ENCODE measurements at places on chromosomes 1 and 21.

DNA sequence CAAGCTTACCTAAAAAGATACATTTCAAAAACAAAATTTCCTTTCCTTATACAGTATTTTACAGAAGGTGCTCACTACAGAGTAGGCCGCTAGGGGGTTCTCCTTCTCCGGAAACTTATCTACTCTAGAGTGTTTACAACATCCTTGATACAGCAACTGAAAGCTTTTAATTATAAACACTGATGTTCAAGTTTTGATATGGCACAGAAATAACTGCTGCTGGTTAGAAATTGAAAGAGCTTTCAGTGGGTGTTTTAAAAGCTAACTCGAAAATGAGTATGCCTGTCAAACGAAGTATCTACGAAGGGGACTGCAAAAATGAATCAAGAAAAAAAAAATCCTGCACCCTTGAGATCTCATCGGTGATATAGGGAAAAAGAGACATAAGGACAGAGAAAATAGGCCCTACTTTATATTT is 1.0 kb downstream of the YOD1 start:
- DNase-seq, result no peak

DNA sequence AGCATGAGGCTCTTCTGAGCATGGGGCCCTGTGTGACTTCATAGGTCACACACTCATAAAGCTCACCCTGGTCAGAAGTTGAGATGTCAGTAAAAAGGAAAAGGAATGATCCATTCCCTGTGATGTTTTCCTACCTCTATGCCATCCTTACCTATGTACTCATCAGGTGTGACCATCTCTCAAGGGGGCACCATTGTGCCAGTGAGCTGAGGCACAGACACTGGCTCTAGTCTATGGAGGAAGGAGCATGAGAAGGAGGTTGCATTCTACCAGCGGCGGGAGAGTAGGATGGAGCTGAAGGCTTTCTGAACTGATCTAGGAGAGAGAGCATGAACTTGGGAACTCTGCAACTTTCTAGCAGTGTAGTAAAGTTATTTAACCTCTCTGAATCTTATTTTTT is 65.8 kb upstream of the RGL1 start:
- DNase-seq, result no peak

DNA sequence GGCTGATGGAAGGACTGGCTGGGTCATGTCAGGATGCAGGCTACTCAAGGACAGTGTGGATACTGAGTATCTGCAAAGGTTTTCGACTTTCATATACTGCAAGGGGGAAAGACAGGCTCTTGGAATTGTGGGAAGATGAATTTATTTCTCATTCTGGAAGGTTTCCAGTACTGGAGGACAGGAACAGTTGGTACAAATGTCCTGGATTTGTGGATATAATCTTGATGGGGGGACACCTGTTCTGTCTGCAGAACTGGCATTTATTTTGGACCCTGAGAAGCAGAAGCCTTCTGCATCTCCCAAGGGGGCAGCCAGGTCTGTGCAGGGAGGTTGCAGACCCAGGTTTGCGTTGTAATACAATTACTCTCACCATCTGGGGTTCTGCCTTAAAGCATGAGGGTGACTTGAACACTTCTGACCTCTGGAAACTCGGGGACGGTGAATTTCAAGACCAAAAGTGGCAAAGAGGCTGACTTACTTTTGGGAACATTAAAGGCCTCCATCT is 65.8 kb downstream of the NOS1AP start:
- no peak for DNase-seq

GRCh38 chr1:3481836-3482375 is 27.4 kb downstream of the ARHGEF16 start:
- no peak for DNase-seq

DNA sequence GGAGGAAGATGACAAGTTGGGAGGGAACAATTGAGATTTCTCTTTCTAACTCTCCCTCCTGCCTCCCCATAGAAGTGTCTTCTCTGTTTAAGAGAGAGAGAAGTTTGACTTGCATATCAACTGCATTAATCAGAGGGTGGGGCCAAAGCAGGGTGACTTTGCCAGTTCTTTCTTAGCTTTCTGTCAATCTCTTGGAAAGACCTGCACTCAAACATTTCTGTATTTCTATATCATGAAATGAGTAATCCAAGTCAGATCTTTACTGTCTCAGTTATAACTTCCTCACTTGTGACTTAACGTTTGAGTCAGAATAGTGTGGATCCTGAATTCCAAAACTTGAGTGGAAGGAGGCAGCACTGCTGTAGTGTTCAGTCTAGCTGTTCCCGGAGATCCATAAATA is 180.8 kb upstream of the KCNK2 start:
- no peak for DNase-seq

DNA sequence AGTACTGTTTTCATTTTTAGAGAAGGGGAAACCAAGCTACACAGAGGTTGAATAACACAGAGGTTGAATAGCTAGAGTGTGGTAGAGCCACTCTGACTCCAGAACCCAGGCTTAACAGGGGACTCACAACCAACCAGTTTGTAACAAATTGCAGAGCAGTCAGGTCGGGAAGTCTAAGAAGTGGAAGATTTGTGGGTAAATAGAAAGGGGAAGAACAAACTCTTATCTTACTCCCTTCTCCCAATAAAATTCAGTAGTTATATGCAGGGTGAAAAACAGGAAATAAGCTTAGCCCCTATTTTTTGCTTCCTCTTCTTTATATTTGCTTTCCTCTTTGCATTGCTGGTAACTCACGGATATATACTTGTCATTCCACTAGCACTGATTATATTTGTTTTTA is 23.2 kb downstream of the CDC42 start:
- DNase-seq, result no peak

GRCh38 chr1:86756062-86756406 is 51.7 kb downstream of the SH3GLB1 start:
- DNase-seq, result no peak

DNA sequence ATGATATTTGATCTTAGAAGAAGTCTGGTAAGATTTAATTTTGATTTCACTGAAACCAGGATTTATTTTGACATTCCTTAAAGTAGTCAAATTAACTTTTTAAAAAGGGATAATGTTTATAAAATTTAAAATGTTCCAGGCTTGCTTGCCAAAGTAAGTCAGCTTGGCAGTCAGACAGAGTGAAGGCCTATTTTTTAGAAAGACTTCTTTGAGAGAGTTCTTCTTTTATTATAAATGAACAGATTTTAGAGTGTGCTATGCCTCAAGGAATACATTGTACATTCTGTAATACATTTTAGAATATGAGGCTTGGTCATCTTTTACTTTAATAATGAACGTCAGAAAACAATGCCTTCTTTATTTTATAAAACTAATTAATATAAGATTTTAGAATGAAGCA is 138.7 kb downstream of the DISP1 start:
- no peak for DNase-seq

- DNase-seq, result no peak
Observed at GRCh38 chr1:99756598-99756997, 9.8 kb downstream of the FRRS1 start.

DNA sequence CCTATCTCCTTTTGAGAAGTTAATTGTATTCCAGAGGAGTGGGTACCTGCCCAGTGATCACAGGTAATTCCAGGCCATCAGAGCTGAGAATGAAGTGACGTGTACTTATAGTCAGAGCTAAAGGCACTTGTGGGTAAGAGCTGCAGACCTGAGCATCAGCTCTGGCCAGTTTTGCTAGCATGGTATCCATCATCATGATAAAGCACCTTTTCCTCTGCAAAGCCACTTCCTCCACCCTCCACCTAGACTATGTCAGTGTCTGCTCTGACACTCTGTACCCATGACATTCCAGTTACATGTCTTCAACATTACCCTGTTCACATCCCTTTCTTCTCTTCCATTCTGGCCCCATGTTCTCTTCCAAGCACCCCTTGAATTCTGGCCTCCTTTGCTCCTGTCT is 157.3 kb downstream of the GRIK3 start:
- DNase-seq, result no peak

GRCh38 chr1:24386241-24386640 is 27.3 kb downstream of the STPG1 start:
- no peak for DNase-seq

DNA sequence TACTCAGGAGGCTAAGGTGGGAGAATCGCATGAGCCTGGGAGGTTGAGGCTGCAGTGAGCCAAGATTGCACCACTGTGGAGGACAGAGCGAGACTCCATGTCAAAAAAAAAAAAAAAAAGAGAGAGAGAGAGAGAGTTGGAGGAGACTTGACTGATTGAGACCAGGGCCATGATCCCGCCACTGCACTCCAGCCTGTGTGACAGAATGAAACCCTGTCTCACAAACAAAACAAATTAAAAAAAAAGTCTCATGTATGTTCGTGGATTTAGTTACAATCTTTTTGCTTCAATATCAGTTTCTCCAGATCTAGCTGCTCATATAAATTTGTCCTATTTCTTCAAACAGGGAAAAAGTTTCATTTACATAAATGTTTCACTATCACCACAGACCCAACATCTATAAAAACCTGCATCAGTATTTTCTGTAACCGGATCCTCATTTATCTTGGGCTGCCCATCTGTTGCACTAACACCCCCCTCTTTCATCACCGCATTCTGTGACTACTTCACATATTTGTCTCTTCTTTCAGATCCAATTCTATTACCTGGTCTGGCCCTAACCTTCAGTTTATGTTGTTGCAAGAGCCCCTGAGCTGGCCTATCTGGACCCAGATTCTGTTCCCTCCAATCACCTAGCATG is 127.0 kb downstream of the GREM2 start:
- no peak for DNase-seq

DNA sequence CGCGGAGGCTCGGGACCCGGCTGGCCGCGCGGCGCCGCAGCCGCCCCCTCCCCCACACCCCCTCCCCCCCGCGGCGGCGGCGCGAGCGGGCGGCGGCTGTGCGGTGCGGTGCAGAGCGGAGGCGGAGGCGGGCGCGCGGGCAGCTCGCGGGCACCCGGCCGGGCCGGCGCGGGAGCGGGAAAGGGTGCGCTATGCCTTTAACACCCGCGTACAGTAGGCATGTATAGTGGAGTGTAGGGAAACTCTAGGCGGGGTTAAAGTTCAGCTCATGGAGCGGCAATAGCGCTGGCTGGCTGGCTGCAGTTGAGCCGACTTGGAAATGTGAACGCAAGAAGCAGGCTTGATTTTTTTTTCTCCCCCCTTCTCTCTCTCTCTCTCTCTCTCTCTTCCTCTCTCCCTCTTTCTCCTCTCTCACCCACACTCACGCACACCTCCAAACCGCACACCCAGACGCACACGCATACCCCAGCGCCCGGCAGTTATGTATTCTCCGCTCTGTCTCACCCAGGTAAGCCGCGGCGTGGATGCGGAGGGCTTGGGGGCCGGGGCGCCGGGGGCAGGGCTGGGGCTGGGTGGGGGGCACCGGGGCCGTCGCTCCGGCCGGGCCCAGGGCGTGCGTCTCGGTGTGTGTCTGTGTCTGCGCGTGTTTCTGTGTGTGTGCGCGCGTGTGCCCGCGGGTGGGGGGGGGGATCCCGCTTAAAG is at the start of gene NFIA:
NFIA (plus strand) TSS at position 251 of the 702 bp plus-strand sequence.
- DNase-seq, result no peak

DNA sequence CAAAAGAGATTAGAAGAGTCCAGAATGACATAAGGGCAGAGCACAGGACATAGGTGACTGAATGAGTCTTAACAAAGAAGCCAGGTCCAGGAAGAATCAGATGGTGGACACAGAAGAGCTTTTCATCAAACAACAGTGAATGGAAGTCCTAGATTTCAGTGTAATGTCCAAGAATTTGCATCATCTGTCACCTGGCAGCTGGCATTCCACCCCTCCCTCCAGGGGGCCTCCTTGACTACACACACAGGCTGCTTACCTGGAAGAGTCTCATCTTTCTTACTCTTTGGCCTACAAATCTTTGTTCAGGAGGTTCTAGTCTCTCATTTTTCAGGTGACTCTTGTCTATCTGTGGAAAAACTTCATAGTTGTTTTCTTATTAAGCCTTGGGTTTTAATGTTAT is 36.2 kb downstream of the GORAB start:
- DNase-seq, result no peak

DNA sequence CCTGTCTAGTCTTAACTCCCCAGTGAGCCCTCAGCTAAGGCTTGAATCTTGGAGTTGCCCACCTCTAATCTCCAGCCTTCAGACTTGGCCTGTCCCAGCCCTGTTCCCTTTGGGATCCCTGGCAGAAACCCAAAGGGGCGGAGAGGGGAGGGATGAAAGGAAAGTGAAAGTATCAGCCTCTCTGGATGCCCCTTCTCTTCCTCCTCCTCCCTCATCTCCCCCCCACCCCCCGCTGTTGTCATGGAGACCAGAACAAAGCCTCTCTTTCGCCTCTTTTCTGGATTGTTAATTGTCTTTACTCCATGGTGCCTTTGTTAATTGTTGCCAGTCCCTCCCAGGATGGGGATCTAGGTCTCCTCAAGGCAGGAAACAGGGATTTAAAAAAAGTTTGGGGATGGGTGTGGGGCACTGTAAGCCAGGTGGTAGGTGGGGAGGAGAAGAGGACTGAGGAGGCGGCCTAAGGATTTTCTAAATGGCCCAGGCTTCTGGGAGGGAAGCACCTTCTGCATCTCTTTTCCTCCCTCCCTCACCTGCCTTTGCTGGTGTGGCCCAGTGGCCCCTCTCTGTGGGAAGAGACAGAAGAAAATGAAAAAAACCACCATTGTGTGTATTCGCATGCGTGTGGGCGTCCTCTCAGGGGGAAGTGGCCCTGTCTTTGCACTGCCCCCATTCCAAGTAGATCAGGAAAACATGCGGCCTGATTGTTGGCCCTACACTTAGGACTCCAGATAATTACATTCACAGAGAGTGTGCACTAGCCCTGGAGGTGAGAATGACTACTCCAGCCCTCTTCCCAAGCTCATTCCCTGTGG is 7.5 kb upstream of the SOX13 start:
- no peak for DNase-seq

DNA sequence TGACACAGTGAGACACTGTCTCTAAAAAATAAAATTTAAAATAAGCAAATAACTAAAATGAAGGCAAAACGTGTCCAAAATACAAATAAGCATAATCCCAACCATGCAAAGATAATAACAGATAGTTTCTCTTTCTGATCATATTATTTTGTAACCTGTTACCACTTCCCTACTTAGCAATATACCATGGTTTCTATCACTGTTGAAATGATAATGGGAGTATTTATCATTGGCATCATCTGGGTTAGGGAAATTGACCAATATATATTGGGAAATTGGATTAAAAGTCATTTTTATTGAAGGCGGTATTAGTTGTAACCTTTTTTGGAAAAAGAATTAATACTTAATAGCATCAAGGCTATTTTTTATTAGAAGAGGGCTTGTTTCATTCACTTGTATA is 47.0 kb downstream of the USP25 start:
- no peak for DNase-seq

GRCh38 chr1:11839727-11840705 is 7.6 kb downstream of the NPPA start:
- no peak for DNase-seq

GRCh38 chr1:109269981-109270622 is 12.8 kb downstream of the PSRC1 start:
- DNase-seq, result no peak

DNA sequence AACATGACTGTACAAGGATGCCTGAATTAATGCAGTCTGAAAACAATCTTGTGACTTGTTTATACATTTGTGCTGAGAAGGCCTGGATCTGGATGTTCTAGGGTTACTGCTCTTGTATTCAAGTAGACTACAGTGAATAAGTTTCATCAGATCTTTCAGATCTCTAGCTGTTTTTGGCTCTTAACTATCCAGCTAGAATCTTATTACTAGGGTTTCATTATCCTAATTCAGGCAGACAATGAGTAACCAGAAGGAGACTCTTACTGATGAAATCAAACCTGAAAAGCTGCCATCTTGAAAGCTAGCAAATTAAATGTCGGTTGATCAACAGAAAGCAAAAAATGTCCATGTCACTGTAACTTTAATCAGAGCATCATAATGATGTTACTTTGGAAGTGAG is 112.5 kb upstream of the KCNK2 start:
- no peak for DNase-seq

GRCh38 chr1:54287801-54288211 is 87.8 kb downstream of the MRPL37 start:
- no peak for DNase-seq
